ENCODE measurements at places on chromosomes 5 and 9.
A peak's percentile ranks its signal among the peaks of the same experiment; 100 is the strongest.

GRCh38 chr9:3137347-3137695, 293.4 kb upstream of the PUM3 start:
- DNase-seq: no peak

GRCh38 chr9:122126331-122127261, 33.0 kb downstream of the NDUFA8 start:
- DNase-seq: no peak

GRCh38 chr9:89528131-89528530, 30.2 kb upstream of the SEMA4D start:
- no peak for DNase-seq

- DNase-seq: no peak
Measured at GRCh38 chr9:87599901-87600610, 102.4 kb downstream of the DAPK1 start.

DNA sequence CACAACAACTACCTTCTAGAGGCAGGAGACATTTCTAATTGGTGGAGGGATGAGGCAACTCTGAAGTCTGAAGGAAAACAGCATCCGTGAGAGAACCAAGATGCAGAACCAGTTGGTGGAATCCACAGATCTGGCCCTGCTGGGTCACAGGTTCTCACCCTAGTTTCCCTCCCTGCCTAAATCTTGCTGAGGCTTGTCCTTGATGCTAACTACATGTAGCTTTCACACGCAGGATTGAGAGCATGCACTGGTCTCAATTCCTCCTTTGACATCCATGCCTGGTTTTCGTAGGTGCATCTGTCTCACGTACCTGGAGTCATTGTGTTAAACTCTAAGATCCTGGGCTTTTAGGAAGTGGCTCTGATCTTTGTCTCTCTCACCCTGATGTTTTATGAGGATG, 9.7 kb upstream of the F2RL1 start:
- DNase-seq: no peak

- DNase-seq: no peak
Measured at GRCh38 chr5:153981905-153982605, 56.7 kb downstream of the FAM114A2 start.

GRCh38 chr5:156589946-156590216, 260.2 kb upstream of the PPP1R2B start:
- no peak for DNase-seq

GRCh38 chr9:2029666-2030170, 14.6 kb downstream of the SMARCA2 start:
- DNase-seq: no peak

GRCh38 chr9:94613003-94613402, 19.4 kb upstream of the FBP2 start:
- no peak for DNase-seq

DNA sequence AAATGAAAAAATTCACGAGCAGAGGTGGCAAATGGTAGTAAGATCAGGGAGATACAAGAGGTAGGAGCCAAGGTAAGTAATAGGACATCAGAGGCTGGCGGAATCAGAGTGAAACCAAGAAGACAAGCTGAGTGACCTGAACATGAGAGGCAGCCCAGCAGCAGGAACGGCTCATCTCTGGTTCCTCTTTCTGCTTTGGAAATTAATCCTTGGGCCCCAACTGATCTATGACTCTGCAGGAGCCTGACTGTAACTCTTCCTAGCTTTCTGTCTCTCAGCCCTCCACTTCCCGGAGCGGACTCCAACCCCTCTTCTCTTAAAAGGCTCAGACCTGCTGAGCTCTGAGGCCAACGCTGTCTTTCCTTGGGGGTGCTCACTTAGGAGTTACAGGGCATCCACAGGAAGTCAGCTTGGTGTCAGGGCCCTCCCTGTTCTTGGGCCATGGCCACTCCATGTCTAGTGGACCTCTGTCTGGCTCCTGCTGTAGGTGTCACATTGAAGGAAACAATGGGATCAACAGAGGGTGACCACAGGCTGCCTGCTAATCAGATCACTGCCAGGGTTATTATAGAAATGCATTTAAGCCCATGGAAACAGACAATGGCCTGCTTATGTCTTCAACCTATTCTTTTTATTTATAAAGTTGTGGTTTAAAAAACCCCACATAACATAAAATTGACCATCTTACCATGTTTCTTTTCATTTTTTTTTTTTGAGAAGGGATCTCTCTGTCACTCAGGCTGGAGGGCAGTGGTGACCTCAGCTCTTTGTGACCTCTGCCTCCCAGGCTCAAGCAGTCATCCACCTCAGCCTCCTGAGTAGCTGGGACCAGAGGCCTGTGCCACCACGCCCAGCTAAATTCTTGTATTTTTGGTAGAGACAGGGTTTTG, 22.5 kb upstream of the SHB start:
- DNase-seq: no peak

GRCh38 chr5:82413302-82414040, 135.3 kb upstream of the RPS23 start:
- DNase-seq: no peak

- DNase-seq: no peak
Measured at GRCh38 chr5:138305797-138306196, 25.8 kb downstream of the CDC25C start.

DNA sequence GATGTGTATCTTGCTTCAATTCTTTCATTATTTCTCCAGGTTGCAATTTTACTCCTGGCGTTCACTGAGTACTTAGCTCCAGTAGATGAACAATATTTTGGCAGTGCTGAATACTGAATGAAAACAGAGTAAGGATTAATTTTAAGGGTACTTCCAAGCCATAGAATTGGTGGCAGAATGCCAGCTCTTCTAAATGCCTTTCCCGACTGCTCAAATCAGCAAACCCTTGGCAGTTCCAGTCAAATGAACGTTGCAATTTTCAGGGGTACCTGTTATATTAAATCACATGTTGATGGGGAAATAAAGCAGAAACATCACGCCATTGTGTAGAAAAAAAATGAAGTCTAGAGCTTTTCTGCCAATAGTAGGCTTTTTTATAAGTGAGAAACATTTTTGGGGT, 282.4 kb upstream of the RPS23 start:
- DNase-seq: no peak

GRCh38 chr5:62460578-62460983, 48.0 kb downstream of the IPO11 start:
- DNase-seq: no peak

DNA sequence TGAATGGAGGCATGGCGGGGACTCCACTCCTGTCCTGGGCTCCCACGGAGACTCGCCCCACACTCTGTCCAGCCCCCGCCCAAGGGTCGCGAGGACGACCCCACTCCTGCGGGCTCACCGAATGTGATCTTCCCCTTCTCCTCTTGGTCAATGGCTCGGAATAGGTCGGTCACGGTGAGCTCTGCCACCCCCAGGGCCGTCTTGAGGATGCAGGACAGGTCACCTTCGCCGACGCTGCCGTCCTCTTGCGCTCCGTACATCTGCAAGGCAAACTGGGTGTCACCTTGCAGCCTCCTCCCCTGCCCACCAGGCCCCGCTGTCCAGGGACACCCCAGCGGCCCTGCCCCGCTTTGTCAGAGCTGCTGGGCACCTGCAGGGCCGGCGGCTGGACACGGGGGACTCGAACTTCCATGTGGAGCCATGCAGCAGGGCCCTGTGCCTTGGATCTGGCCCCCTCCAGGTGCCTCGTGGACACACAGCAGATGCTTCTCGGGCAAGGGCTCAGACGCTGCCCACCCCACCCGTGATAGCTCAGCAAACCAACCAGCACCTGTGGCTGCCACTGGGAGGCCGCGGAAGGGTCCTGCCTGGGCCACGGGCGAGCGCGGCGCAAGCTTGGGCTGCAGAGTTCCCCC, 21.5 kb upstream of the SLC6A3 start:
- no peak for DNase-seq

GRCh38 chr9:127714951-127715469, 453 bp downstream of the PTRH1 start:
- DNase-seq: no peak

DNA sequence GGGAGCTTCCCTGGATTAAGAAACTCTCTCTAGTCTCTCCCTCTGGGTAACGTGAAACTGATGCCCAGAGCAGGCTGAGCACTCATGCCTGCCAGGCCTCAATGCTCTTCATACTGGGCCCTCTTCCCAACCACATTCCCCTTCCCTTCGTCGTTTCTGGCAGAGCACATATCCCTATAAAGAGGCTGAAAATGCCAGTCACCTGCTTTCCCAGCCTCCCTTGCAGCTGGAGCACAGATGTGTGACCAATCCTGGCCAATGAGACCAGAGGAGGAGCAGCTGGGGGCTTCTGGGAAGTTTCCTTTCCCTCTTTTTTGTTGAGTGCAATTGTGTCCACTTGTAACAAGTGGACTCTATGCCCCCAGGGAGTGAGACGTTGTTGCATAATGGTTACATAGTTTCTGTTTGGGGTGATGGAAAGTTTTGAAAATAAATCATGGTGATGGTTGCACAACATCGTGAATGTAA, 30.2 kb upstream of the SMIM23 start:
- DNase-seq: no peak

DNA sequence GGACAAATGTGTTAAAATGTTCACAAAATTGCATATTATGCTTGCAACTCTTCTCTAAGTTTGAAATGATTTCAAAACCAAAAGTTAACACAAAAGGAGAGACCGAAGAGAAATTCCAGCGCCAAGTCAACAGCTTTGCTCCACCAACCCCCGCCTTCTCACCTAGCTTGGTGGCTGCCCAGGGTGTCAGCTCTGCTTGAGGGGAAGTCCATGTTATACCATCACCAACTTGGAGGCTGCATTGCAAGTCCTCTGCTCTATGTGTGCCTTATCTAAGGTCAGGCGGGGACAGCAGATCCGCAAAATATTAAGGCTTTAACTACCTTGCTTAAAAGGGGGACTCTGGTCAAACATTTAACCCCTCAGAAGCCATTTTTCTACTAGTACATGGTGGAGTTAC, 14.6 kb downstream of the CCNJL start:
- no peak for DNase-seq

DNA sequence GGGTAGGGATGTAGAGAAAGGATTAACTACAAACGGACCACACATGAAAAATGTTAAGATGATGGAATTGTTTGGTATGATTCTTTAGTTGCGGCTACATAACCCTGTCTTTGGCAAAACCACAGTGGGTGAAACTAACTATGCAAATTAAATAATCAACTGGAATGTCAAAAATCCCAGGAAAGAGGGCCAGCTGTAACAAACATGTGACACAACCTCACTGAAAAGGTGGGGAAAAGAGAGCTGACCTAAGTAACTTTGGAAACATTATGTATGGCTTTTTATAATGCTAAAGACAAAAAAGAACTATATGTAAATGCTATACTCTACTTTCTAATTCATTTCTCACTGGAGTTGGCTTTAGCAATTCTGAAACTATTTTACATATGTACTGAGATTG, 252.0 kb downstream of the MRPS30 start:
- no peak for DNase-seq

GRCh38 chr9:122225312-122226141, 3.2 kb downstream of the LHX6 start:
- no peak for DNase-seq

GRCh38 chr9:126705767-126706697, 92.3 kb downstream of the LMX1B start:
- DNase-seq: peak; percentile 77

- DNase-seq: no peak
Measured at GRCh38 chr9:127030814-127031740, 91.4 kb downstream of the ANGPTL2 start.

GRCh38 chr9:133814586-133815208, 76.5 kb upstream of the SARDH start:
- no peak for DNase-seq

DNA sequence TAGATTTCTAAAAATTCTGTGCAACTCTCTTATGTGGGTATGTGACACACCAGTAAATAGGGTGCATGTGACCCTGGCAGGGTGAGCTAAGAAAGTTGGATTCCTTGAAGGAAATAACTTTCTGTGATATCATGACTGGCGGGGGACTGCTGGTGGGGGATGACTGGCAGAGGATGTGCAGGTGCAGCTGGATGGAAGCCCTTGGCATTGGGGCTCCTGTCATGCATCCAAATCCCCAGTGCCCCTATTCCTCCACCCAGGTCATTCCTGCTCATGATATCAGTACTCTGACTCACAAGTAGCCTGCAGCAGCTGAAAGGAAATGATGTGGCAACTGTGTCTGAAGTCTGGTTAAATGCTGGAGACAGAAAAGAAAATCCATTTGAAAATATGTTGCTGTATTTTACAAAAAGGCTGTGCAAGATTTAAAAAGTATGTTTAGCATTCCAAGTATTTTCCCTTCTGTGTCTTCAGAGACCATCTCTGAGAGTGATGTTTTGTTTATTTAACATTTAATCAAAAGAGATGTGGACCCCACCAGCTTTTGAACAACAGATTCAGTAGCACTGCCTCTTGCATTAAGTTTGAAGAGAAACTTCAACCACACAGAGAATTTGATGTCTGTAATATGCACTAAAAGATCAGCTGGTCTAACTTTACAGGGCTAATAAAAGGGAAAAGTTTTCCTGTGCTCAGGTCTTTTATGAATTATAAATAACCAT, 17.9 kb upstream of the ZSWIM6 start:
- DNase-seq: no peak

DNA sequence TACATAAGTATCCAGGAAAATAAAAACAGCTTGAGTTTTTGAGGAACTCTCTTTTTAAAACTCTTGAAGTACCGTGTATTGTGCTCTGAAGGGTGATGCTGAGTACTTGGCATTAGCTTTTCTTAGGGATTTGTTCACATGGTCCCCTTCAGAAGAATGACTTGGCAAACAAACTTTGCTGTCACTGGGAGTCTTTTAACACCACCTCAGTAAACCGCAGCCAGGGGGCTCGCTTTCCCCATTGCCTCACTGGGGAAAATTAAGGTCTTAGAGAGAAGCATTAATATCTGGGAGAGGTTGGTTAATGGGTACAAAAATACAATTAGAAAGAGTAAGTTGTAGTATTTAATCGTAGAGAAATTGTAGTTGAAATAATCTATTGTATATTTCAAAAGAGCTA, 105.9 kb upstream of the DAP start:
- no peak for DNase-seq

- DNase-seq: no peak
Measured at GRCh38 chr5:133128066-133128465, 76.3 kb downstream of the HSPA4 start.

GRCh38 chr9:133619791-133620190, 10.6 kb upstream of the FAM163B start:
- DNase-seq: peak; percentile 8

DNA sequence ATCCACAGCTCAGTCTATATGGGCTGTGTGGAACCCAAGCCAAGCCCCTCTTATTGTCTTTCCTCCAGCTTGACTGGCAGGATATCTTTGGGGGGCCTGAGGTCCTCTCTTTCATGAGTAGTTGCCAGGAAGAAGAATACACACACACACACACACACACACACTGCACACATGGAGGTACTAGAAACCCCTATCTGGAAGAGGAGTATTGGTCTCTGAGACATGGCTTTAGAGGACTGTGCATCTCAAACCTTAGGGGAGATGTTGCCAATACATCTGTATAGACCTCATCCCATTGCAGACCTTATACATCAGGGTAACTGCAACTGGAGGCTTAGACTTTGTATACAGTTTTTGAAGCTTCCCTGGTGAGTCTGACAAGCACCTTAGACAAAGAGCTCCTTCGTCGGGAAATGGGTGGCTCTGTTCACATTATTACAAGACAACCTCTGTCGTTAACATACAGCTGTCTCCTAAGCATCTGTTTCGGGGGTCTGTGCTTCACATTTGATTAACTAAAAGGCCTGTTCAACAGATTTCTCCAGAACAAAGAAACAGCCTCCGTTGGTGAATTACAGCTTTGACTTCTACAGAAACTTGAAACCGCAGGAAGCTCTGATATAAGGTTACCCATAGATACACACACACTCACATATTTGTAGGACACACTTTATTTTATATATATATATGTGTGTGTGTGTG, 5.5 kb upstream of the ENTREP1 start:
- no peak for DNase-seq
